GM04503 (cell line): ENCODE measurements at places on chromosomes 12 and 14.

GRCh38 chr14:60655898-60656685, 6.8 kb upstream of the SIX1 start:
- no peak for DNase-seq

DNA sequence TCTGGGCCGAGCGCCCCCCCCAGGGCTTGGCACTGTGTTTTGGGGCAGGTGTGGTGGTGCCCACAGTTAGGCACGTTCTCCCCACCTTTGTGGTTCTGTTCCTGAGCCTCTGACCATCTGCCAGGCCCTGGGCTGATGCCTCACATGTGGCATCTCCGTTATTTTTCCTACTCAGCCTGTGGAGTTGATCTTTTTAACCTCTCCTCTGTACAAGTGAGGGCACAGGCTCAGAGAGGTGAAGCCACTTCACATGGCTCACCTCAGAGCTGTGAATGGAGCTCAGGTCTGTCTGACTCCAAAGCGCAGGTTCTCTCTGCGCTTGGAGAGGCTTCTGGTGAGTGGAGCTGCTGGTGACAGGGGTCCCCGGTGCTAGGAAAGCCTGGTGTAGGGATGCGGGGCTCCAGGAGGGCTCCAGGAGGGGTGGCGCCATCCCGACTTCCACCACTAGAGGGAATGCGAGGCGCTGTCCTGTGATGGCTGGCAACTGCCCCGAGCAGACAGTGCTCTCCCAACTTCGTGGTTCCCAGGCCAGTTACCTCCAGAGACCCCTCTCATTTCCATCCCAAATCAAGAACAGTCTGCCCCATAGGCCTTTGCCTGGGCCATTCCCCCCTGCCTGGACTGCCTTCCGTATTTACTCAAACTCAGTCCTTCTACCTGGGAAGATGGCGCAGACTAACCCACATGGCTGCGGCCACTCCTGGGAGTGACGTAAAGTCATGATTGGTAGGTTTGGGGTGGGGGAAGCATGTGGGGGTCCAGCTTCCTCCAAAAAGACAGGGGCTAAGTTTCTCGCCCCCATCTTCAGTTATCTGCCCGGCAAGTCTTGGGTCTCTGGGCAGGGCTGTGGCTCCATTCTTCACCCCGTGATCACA, 9.9 kb downstream of the BCL7A start:
- no peak for DNase-seq

DNA sequence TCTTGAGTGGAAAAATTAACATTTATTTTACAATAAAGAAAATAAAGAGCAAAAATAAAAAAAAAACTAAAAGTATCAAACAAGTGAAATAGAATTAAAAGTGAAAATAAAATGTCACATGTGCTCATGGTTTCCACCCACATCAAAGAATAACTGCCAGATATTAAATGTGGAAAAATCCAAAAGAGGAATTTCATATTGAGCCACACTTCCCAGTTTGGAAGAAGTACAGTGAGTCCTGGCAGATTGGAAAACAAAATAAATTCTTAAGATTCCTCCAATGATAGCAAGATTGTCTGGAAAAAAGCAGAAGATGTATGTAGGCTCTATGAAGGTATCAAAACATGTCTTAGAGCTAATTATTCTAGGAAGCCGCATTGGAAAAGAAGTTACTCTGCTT, 1019.5 kb downstream of the SLC6A15 start:
- DNase-seq: peak; percentile 11

GRCh38 chr14:96146131-96146771, 58.4 kb upstream of the BDKRB2 start:
- DNase-seq: peak; percentile 90

- no peak for DNase-seq
Observed at GRCh38 chr14:57714487-57714931, 151.4 kb downstream of the SLC35F4 start.

DNA sequence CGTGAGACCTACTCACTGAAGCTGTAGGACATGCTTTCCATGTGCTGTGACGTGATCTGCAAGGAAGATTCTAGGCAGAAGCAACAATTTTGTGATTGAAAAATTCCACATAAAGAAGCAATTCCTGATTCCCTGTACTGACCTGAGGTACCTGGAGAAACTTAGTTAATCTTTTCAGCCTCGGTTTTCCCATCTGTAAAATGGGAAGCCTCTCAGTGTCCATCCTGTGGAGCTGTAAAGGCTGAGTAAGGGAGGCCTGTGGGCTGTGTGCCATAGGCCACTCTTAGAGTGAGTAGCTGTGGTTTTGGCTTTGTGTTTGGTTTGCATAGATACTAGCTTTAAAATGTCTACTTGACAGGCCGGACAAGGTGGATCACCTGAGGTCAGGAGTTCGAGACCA, 50.7 kb downstream of the SFSWAP start:
- no peak for DNase-seq

DNA sequence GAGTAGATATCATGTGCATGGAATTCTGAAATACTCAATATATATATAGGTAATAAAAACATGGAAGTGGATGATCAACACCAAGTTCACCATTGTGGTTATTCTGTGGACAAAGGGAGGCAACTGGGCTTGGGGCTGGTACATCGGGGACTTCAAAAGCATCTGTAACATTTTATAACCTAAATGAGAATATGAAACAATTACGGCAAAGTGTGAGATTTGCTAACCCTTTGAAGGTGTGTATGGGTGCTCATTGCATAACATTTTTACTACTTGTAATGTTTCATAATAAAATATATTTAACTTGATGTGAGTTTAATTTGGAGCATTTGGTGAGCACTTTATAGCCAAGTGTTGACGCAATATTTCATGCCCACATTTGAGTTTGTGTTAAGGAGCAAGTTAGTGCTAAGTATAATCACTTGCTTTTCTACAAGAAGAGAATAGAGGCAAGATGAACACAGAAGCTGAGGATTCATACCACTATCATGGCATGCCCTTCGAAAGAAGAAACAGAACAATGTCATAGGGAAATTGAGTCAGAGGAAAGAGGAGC, 109.3 kb downstream of the NTN4 start:
- DNase-seq: no peak

DNA sequence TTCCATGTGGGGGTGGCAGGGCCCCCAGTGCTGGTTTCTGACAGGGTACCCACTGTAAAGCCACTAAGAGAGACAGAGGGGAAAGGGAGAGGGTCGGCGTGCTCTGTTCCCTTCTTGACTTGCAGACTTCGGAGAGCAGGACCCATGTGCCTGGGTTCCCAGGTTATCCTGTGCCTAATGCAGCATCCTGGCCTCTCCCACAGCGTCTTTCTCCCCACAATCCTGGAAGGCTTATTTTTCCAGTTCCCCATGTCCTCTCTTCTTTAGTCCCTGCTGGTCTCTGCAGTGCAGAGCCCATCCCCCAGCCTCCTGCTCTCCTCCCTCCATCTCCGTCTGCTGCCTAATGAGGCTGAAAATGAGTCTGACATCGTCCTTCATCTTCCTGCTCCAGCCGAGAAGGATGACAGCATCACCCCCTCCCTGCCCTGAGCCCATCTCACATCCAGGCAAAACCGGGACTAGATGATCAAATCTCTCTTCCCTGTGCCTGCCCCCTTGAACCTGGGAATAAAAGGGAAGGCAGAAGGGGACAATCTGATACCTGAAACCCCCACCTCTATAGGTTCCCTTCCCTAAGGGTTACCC, 15.1 kb downstream of the CALCOCO1 start:
- no peak for DNase-seq

DNA sequence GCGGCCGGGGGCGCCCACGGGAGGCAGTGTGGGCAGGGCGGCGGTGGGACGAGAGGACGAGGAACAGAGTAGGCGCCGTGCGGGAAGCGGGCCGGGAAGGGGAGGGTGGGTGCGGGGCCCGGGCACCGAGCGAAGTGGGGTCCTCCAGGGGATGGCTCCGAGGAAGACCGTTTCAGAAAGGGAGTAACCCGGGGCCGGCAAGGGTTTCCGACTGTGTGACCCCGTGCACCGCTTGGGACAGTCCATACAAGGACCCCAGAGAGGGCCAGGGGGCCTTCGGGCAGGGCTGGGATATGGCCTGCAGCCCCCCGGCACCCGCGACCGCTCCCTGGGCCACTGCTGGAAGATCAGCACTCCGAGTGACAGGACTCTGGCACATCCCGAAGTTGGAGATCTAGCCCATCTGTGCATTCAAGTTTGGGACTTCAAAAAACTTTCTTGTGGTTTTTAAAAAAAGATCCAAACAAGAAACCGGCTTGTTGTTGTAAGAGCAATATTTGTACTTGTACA, 448 bp downstream of the TSPAN9 start:
- DNase-seq: no peak

- no peak for DNase-seq
Observed at GRCh38 chr14:99604766-99605298, 825 bp upstream of the CCDC85C start.
